ENCODE measurements at places on chromosomes 7 and 10.

GRCh38 chr7:75531359-75531821, 39.3 kb downstream of the SPDYE5 start:
- no peak for DNase-seq

GRCh38 chr10:98256692-98257091, 11.3 kb downstream of the LOXL4 start:
- DNase-seq = no peak

DNA sequence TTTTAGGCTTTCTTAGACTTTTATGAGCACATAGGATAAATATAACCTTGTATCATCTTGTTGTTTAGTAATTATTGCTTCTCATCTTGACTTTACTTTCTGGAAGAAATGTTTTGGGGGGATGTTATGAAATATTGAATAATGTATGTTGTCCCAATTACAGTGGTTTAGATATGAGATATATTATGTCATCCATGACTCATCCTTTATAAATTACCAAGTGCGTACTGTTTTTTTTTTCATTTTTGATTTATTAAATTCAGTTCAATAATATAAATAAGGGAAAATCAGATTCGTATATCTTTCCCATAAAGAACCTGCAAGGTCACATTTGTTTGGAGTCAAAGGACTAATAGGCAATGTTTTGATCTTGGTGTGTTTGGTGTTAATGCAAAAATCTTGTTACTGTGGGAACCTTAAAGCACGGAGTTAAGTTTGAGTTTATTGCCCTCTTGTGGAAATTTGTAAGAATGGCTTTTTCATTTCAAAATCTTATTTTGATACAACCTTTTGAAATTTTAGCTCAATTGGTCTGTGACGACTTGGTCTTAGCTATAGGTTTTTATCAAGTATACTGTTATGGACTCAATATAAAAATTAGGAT, 108.6 kb downstream of the SRI start:
- DNase-seq = no peak

GRCh38 chr7:156558198-156558597, 82.4 kb upstream of the RNF32 start:
- DNase-seq = no peak

- DNase-seq = no peak
Observed at GRCh38 chr10:97454330-97455036, 8.5 kb downstream of the ZDHHC16 start.

- DNase-seq = no peak
Observed at GRCh38 chr10:58765910-58766309, 253.2 kb downstream of the BICC1 start.

DNA sequence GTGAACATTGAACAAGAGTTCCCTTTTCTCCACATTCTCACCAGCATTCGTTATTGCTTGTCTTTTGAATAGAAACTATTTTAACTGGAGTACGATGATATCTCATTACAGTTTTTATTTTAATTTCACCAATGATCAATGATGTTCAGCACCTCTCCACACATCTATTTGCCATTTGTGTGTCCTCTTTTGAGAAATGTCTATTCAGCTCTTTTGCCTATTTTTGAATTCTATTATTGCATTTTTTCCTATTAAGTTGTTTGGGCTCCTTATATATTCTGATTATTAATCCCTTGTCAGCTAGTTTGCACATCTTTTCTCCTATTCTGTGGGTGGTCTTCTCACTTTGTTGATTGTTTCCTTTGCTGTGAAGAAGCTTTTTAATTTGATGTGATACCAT, 241.1 kb upstream of the CTBP2 start:
- DNase-seq = no peak

DNA sequence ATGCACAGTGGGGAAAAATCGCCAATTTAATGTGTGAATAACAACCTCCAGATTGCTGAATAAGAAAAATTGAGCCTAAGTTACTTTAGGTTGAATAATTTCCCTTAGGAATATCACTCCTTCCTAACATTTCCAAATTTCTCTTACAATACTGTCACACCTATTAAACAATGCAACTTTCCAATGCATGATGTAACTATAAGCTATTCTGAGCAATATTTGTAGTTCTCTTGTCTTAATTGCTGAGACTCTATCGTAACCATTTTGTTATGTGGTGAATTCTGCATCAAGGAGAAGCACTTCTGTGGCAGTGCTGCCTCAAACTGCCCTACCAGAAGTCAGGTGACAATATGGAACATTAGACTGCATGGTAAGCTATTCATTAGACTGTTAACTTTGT, 386.7 kb upstream of the LRRN3 start:
- no peak for DNase-seq

- DNase-seq = no peak
Observed at GRCh38 chr7:30865821-30866220, 45.8 kb upstream of the AQP1 start.

DNA sequence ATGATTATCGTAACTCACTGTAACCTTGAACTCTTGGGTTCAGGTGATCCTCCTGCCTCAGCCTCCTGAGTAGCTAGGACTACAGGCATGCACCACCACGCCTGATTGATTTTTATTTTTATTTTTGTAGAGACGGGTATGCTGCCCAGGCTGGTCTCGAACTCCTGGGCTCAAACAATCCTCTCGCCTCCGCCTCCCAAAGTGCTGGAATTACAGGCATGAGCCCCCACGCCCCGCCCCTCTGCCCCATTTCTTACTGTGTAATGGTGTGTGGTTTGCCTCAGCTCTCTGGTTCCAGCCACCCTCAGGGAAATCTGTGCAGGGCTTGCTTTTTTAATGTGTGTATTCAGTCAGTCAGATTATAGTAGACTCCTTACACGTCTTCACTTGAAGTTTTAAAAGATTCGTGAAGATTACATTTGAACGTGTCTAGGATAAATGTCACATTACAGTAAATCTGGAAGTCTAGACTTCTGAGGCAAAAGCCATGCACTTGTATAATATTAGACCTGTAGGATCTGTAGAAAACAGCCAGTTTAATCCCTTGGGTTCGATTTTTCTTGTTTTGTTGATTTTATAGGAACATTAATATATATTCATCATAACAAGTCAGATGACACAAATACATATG, 276.2 kb downstream of the CAMK1D start:
- no peak for DNase-seq

GRCh38 chr10:97640868-97641811, 669 bp downstream of the PI4K2A start:
- DNase-seq = no peak

DNA sequence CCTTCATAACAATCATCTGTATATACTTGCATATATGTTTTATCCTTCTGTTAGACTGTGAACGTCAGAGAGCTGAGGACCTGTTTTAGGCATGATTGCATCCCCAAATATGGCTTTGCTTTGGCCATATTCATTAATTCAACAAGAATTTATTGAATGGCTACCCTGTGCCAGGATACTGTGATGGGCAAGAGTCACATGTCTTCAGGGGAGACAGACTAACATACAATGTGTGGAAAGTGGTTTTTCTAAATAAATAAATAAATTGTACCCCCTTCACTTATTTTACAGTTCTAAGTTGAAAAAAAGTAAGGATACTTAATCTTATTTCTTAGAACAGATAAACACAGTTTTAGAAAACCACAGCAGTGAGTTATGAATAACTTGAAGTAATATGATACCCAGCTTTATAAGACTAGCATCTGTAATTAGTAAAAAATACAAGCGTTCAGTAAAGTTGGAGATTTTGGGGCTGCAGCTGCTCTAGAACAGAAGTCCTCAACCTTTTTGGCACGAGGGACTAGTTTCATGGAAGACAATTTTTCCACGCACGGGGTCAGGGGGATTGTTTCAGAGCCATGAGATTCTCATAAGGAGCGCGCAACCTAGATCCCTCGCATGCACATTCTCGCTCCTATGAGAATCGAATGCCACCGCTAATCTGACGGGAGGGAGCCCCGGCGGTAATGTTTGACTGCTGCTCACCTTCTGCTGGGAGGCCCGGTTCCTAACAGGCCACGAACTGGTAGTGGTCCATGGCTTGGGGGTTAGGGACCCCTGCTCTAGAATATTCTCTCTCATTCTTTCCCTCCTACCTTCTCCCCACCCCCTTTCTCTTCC, 89.4 kb upstream of the MTPN start:
- DNase-seq = no peak

GRCh38 chr7:70390251-70390650, 741.7 kb upstream of the GALNT17 start:
- no peak for DNase-seq

GRCh38 chr7:55133630-55134358, 115.0 kb downstream of the EGFR start:
- DNase-seq = no peak

GRCh38 chr7:37592366-37592765, 91.2 kb upstream of the GPR141 start:
- DNase-seq = no peak

- no peak for DNase-seq
Observed at GRCh38 chr7:81410471-81411117, 359.3 kb downstream of the HGF start.

DNA sequence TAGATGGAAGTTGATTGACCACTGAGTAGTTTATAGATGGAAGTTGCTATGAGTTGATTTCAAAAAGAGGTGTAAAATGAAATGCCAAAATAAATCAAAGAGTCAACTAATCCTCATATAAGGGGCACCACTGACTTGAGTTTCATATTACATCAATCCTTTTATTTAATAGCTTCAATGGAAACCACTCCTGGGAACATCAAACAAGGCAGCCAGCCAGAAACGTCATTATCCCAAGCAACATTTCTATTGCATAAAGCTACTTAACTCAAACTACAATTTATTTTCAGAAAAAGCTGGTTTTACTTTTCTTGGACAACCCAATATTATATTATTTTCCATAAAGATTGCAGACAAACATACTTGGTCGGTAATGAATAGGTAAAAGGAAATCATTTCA, 162.1 kb downstream of the TSPAN12 start:
- DNase-seq = no peak

- no peak for DNase-seq
Observed at GRCh38 chr7:127892488-127893314, 138.5 kb downstream of the LRRC4 start.

GRCh38 chr10:92119340-92119739, 171.5 kb downstream of the CPEB3 start:
- DNase-seq = no peak

GRCh38 chr10:12397941-12398340, 48.6 kb downstream of the CAMK1D start:
- DNase-seq = no peak

- peak; percentile 17 for DNase-seq
Observed at GRCh38 chr10:122307669-122308416, 36.7 kb downstream of the BTBD16 start.

- DNase-seq = no peak
Observed at GRCh38 chr10:96339383-96339782, 19.4 kb downstream of the OPALIN start.

DNA sequence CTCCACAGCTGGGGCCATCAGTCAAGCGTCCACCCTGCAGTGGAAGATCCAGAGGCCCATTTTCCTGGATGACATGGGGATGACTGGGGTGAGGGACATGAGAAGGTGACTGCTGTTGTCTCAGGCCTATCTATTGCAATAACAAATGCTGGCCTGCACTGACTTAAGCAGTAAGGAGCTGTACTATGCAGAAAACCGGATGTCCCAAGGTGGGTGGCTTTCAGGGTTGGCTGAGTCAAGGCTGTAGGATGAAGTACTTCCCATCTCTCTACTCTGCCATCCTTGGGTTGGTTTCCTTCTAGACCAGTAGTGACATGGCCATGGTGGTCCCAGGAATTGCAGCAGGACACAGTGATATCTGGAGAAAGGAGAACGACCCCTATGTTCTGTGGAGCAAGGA, 48.1 kb downstream of the NEURL1 start:
- DNase-seq = no peak

DNA sequence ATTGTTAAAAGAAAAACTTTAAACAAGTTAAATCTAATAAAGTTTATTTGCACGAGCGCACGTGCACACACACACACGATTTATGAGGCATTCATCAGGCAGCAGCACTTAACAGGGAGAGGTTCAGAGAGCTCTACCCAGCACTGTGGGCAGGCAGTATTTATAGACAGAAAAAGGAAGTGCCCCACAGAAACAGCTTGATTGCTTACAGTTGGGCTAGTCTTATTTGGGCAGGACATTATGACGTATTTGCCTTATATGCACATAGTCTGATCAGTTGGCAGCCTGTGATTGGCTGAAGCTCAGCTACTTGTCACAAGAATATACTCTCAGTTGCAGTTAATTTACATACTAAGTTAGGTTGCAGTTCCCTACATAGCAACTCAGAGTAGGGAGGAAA, 1.2 kb upstream of the SDHAF3 start:
- DNase-seq = no peak

GRCh38 chr10:35768011-35768410, 125.9 kb upstream of the FZD8 start:
- no peak for DNase-seq

DNA sequence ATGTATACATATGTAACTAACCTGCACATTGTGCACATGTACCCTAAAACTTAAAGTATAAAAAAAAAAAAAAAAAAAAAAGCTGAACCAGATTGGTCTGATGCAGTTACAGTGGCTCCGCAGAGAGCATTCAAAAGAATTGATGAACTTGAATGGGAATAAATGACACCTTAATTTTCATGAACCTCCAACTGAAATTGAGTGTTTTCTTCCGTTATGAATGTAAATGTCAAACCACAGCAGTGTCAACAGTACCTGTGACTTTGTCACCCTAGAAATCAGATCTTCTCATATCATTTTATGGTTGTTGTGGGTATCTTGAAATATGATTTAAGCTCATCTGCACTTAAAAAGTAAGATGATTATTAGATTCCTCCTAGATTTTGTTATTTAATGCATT, 32.7 kb upstream of the SRGN start:
- no peak for DNase-seq

DNA sequence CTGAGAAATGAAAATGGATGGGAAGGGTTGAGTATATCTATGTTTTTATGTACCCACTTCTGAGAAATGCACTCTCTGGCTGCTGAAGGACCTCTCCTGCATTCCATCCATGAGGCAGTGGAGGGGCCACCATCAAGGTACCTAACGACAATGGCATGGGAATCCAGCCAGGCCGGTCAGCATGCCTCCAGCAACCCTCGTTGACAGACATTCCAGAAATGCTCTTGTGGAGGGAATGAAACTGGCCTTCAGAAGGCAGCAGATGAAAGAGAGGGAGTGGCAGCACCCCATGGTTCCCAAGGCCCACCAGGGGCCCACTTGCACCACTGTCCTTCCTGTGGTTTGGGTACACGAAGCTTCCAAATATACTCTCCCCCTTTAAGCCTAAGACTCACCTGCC, 269.0 kb downstream of the ARHGAP12 start:
- DNase-seq = no peak

- DNase-seq = no peak
Observed at GRCh38 chr7:28811008-28811407, 147.1 kb downstream of the TRIL start.

DNA sequence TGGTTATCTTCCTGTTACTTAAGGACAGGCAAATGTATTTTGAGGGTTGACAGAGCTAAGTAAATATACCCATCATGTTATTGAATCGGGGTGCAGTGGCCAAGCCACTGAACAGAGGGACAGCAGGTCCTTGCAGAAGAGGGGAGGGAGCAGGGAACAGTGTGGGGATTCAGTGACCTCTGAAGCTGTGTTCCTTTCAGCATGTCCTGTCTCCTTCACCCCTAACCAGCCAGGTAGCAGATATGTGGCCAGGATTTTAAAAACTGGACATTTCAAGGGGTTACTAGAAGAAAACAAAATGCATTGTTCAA, 12.7 kb downstream of the ANK3 start:
- DNase-seq = no peak

- DNase-seq = no peak
Observed at GRCh38 chr7:17590221-17590620, 291.8 kb downstream of the AHR start.
